ENCODE measurements at places on chromosomes 12 and 14. TPM values are rescaled to one million over a fixed set of nuclear protein-coding genes. Genes with fewer than 3 reads are reported as not detected.

The HAL gene
- total RNA-seq = 26.6 TPM

The FOXA1 gene
- 0.59 TPM for total RNA-seq

The DPPA3 gene
- total RNA-seq = not detected

The CLMN gene
- 13.6 TPM for total RNA-seq

The MTERF2 gene
- total RNA-seq = 17.0 TPM

The TSPAN19 gene
- not detected for total RNA-seq

The PSMA6 gene
- total RNA-seq = 108 TPM

The ENDOU gene
- 20.8 TPM for total RNA-seq

The OTOGL gene
- total RNA-seq = 0.30 TPM

The SPX gene
- total RNA-seq = 1.5 TPM

The PNMA1 gene
- 15.7 TPM for total RNA-seq

The ART4 gene
- 1.3 TPM for total RNA-seq

The RHOJ gene
- 21.6 TPM for total RNA-seq
